ENCODE measurements at places on chromosomes 5 and 9. TPM values are rescaled to one million over a fixed set of nuclear protein-coding genes. Genes with fewer than 3 reads are reported as not detected.

Gene AKNA
- total RNA-seq = 5.4 TPM

Gene FYB1
- 9.0 TPM for total RNA-seq

Gene HTR1A
- total RNA-seq = not detected

Gene LRRC19
- not detected for total RNA-seq

Gene SCGB3A2
- total RNA-seq = not detected

Gene PCDHGA11
- total RNA-seq = not detected

Gene DCANP1
- total RNA-seq = not detected

Gene TXNDC8
- not detected for total RNA-seq

Gene BHMT
- not detected for total RNA-seq

Gene LCN15
- total RNA-seq = not detected

Gene WDR70
- 9.5 TPM for total RNA-seq

Gene PFN3
- not detected for total RNA-seq

Gene GDNF
- total RNA-seq = 0.03 TPM

Gene NUTM2G
- total RNA-seq = not detected

Gene PCDHGA4
- 0.15 TPM for total RNA-seq

Gene PAPPA
- 32.6 TPM for total RNA-seq

Gene ELAVL2
- total RNA-seq = 0.05 TPM

Gene ZNG1A
- 27.3 TPM for total RNA-seq

Gene C9orf43
- 0.56 TPM for total RNA-seq

Gene MEIKIN
- total RNA-seq = not detected

Gene RNF208
- total RNA-seq = 1.9 TPM

Gene CD14
- total RNA-seq = 4.3 TPM

Gene FCN2
- not detected for total RNA-seq

Gene DNLZ
- 40.2 TPM for total RNA-seq

Gene SLC6A19
- total RNA-seq = 0.38 TPM

Gene MFAP3
- 23.7 TPM for total RNA-seq

Gene PHAX
- 70.0 TPM for total RNA-seq

Gene ACSL6
- total RNA-seq = 0.22 TPM

Gene EGFL7
- 54.3 TPM for total RNA-seq

Gene SPINK4
- not detected for total RNA-seq

Gene OTULINL
- 24.0 TPM for total RNA-seq
